Stimulated activated naive CD4-positive, alpha-beta T cell treated with Interleukin-2 at 50 U/mL for 16 hours (primary cell): ENCODE measurements at places on chromosomes 3 and 15.

DNA sequence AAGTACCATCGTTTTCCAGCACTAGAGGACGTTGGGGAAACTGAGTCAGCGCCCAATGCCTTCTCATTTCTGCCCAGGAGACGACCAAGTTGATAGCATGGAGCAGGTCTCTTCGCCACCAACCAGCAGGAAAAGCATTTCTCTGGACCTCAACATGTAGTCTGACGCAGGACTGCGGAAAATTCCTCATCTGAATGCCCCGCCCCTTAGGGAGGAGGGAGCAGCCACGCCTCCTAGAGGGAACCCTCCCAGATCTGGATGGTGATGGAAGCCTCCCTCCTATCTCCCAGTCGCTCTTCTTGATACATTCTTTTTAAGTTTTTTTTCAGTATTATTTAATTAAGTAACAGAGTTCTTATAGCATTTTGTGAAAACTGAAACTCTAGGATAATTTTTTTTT is 17.4 kb upstream of the MINDY4B start:
- DNase-seq: no peak

DNA sequence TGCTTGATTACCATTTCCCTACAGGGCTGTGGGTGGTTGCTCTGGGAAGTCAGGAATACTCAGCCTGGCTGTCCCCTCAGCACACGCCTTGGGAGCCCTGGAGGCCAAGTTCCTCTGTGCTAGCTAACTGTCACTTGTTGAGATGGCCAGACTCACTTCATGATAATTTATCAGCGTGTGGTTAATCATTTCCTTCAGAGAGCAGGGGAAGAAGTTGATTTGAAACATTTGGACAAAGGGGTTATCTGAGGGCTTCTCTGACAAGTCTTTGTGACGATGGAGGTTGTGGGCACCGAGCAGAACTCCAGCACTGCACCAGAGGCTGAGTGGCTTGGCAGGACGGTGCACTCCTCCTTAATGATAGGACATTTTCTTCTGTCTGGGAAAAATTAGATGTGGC is 61.9 kb downstream of the WHAMM start:
- no peak for DNase-seq

DNA sequence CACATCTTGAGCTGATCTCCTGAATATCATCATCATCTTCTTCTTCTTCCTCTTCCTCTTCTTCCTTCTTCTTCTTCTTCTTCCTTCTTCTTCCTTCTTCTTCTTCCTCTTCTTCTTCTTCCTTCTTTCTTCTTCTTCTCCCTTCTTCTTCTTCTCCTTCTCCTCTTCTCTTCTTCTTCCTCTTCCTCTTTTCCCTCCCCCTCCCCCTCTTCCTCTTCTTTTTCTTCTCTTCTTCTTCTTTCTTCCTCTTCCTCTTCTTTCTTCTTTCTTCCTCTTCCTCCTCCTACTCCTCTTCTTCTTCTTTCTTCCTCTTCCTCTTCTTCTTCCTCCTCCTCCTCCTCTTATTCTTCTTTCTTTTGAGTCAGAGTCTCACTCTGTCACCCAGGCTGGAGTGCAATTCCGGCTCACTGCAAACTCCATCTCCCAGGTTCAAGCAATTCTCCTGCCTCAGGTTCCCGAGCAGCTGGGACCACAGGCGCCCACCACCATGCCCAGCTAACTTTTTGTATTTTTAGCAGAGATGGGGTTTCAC is 197.9 kb upstream of the NANOGP8 start:
- no peak for DNase-seq

DNA sequence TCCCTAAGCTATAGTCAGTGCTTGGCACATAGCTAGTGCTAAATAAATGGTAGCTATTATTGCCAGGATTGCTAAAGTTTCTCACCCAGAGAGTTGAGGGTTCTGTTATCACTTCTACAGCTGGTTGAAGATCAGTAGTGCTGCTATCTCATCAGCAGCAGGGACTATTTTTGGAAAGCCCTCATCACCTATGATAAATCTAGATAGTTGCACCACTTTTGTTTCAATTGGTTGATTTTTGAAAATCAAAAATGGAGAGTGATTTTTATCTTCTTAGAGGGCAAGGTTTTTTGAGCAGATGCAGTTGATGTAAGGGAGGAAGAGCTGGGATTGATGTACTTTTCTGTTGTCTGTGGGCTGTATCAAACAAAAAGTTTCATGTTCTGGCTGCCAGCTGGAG is 101.6 kb downstream of the ST6GAL1 start:
- no peak for DNase-seq

DNA sequence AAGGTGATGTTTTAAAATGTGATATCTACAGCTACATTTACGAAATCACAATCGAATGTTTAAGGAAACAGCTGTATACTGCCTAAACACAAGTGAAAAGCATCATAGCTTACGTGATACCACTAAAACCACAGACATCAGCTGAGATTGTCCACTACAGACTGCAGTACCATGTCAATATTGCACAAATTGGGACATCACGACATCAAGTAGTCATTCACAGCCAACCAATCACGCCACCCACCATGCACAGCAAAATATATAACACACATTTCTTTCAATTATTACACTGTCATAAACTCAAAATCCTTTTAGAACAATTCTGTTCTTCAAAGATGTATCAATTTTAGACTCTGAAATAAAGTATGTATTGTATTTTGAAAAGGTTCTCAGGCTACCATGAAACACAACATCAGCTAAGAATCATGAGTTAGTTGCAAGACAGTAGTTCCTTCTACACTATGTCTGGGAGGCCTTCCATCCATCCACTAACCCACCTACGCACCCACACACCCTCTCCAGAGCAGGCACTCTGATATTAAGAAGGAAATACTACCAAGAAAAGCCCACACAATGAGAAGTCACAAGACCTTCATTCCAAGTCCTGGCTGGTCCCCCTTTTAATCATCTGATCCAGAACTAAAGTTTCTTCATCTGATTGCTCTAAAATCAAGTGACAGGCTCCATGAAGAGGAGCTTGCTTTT is 3.1 kb downstream of the DMXL2 start:
- DNase-seq: no peak

- DNase-seq: no peak
Measured at GRCh38 chr3:46659285-46659684, 34.2 kb downstream of the ALS2CL start.

DNA sequence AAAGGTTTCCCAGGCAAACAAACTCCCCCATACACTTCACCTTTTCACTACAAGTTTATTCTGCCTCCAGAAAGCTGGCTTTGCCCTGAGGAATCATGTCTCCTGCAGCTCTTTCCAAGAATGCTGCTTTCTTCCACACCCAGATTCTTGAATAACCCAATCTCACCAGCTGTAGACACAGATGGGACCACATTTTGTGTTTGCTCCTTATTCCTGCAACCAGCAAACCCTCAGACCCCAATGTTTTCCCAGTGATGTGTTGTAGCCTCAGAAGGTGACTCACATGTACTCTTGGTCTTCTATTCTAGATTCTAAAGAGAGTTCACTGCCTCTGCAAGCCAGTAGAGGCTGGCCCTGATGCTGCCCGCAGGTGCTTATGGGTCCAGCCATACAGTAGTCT is 23.6 kb upstream of the TRIM59 start:
- DNase-seq: no peak

- no peak for DNase-seq
Measured at GRCh38 chr3:70863049-70863448, 550.6 kb upstream of the MDFIC2 start.

GRCh38 chr3:129421988-129422745 is 6.3 kb downstream of the EFCAB12 start:
- no peak for DNase-seq

GRCh38 chr3:36496684-36497633 is 116.7 kb downstream of the STAC start:
- no peak for DNase-seq

DNA sequence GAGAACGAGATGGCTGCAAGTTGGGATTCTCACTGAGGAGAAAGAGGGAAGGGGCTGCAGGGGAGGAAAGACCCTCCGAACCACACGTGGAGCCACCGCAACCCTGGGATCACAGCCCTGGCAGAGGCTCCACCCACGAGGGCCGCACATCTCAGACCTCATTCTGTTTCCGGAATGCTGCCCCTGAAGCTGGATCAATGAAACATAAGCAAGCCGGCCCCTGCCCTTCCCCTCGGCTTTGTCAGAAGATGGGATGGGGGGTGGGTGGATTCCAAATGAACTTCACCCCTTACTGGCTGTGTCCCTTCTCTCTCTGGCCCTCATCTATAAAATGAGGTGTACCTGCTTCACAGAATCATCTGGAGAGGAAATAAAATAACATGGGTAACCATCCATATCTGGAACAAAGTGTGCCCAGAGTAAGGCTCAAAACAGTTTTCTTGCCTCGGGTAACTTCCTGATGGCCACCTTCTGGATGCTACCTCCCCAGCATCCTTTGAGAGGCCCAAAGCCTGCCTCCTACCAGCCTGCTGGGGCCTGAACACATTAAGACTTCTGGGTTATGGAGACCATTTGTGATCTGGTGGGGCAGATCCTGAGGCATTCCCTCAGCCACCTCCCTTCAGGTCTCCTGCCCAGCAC is 4.6 kb upstream of the CCDC9B start:
- no peak for DNase-seq

DNA sequence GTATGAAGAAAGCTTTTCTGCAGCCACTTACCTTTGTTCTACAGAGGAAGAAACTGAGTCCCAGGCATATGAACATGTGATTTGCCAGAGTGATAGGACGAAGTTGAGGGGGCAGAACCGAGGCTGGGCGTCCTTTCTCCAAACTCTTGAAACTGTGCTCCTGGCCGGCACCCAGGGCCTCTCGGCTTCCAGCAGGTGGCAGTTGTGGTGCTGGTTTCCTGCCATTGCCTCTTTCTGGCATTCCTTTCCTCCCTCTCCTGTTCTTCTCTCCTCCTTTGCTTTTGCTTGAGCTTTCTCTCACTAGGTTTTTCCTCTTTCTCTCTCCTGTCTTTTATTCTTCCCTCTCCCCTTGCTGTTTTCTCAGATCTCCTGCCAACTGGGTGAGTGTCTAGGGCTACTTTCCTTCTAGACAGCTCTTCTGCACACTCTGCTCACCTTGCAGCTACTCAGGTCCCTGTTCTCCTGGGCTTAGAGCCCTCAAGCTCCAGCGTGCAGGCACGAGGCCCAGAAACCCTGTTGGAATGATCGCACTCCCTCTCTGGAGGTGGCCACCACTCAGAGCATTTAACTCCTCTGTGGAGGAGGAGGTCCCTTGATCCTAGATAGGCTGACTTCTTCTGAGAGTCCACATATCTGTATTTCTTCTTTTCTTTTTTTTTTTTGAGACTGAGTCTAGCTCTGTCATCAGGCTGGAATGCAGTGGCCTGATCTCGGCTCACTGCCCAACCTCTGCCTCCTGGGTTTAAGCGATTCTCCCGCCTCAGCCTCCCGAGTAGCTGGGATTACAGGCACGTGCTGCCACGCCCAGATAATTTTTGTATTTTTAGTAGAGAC is 26.2 kb downstream of the TRAK1 start:
- DNase-seq: no peak

DNA sequence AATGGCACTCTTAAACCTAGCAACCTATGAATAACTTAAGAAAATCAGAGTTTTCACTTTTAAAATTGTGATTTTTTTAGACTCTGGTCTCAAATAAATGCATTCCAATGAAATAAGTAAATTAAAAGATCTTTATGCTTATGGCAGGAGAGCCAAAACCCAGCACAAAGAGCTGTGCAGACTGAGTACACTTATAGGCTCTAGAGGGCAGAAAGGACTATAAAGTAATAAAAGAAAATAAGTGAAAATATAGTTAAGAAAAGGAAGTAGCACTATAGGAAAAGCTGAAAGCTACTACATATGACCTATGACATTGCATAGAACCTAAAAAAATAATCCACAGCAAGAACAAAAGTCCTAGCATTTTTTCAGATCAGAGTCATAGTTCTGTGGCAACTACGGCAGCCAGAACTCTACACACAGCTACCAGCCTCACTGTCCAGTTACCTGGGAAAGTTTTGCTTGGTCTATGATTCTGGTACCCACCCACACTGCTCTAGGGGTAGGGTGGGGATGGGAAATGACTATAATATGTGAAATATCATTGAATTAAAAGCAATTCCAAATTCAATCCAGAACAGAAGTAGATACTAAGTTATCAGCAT is 30.5 kb downstream of the CLASP2 start:
- DNase-seq: no peak

DNA sequence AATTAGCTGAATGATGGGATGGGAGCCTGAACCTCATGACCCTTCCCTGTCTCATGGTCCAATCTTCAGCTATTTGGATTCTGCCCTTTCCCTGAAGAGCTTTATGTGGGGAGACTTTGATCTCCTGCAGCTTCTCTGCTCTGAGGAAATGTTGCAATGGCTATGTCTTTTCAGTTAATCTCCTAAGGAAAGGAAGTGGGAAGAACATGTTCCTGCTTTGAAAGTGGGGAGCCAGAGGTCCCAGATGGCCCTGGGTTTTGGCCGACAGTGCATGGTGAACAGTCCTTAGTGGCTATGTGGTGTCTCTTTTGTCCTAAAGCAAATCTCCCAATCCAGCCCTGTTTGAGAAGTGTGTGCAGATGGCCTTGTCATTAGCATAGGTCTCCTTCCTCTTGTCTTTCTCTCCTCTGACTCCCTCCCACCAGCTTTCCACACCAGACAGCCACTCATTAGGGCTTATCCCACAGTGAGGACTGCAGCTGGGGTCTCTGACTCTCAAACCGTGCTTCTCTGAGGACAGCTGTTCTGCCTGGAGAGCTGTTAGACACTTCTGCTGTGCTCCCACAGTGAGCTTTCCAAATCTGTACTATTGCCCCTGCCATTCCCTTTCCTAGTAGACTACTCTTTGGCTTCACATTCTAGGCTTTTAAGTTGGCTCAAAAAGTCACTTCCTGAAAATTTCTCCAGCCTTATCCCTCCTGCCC is 365.8 kb upstream of the UMPS start:
- DNase-seq: no peak

GRCh38 chr3:89955156-89955555 is 847.7 kb downstream of the EPHA3 start:
- no peak for DNase-seq

DNA sequence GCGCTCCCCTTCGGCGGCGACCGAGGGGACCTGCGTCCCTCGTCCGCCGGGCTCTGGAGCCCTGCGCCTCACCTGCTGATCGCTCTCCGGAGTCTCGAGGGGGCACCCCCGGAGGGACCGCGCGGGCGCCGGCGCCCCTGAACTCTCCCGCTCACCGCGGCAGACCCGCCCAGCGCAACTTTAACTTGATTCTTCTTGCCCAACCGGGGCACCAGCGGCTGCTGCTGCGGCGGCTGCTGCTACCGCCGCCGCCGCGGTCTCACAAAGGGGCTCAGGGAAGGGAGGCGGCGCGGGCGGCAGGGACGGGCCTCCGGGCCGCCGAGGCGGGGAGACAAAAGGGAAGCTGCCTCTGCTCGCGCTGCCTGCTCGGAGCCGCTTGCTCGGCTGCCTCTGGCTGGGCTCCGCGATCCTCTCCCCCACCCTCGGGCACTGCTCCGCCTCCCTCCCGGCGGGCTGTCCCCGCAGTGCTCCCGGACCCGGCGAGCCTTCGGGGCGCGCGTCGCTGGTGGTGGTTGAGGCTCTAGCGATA is at the start of gene PPM1L:
PPM1L (plus strand) TSS at position 456 of the 529 bp plus-strand sequence.
- peak; percentile 54 for DNase-seq

- DNase-seq: no peak
Measured at GRCh38 chr15:87508086-87508485, 748.5 kb downstream of the NTRK3 start.

GRCh38 chr3:61381745-61382392 is 130.6 kb upstream of the FHIT start:
- DNase-seq: no peak

GRCh38 chr3:138300647-138301046 is 29.0 kb downstream of the NME9 start:
- DNase-seq: no peak
